ENCODE measurements at places on chromosomes 1 and 21. TPM values are rescaled to one million over a fixed set of nuclear protein-coding genes. Genes with fewer than 3 reads are reported as not detected.

The AIM2 gene
- not detected for total RNA-seq

The FTCD gene
- total RNA-seq: 0.24 TPM

The TNFRSF18 gene
- total RNA-seq: not detected

The FABP3 gene
- 3,211 TPM for total RNA-seq

The CITED4 gene
- 32.7 TPM for total RNA-seq

GRCh38 chr1:93522721-93523120 is 74.8 kb downstream of the FNBP1L start:
- DNase-seq: no peak
- H3K27me3 ChIP-seq: no peaks in the 10 kb centered on the region
- H3K27ac ChIP-seq: no peak overlapping the region
- H3K4me3 ChIP-seq: no peak overlapping the region
- H3K4me1 ChIP-seq: no peaks in the 10 kb centered on the region

GRCh38 chr1:61892977-61893376 is 150.7 kb downstream of the PATJ start:
- H3K27me3 ChIP-seq: no peaks in the 10 kb centered on the region
- H3K27ac ChIP-seq: no peak overlapping the region
- no peak overlapping the region for H3K4me3 ChIP-seq
- no peak for DNase-seq

- no peaks in the 10 kb centered on the region for H3K27me3 ChIP-seq
- DNase-seq: peak; percentile 69
- H3K36me3 ChIP-seq: no peaks in the 10 kb centered on the region
- peaks cover 92% of the 10 kb centered on the region for H3K4me1 ChIP-seq
Observed at GRCh38 chr1:27145934-27146354, 9.0 kb downstream of the SLC9A1 start.
